ENCODE measurements at places on chromosomes 4 and X.

DNA sequence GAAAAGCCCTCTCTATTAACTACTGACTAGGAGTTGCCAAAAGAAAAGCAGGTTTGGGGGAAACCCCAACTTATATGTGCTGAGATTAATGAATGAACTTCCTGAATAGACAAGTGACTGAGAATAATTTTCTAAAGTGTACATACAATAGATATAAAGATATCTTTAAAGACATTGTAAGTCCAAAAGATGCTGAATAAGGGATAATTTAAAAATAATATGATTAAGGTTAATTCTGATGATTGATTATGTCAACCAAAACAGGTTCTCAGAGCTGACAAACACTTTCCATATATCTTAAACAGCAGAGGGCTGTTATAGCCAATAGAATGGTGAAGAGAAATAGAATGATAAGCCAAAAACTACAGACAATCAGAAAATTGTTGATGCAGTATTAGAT lies 28.6 kb downstream of the AGA start:
- no peak for DNase-seq

DNA sequence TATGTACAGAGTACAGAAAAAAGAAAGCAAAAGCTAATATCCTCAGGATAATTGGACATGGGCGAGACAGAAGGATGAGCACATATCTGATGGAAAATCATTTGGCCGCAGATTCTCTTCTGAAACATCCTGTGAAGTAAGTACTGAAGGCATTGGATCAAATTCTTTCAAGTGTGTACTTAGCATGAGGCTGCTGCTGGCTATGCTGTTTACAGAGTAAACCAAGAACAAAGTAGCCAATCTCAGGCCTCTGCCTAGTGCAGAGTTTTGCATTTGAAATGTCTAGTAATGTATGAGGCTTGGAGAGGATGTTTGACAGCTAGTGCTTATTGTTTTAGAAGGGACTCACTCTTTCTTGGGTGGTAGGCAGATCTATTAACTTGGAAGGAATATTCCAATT lies 128.5 kb downstream of the MAGEC2 start:
- DNase-seq = no peak

DNA sequence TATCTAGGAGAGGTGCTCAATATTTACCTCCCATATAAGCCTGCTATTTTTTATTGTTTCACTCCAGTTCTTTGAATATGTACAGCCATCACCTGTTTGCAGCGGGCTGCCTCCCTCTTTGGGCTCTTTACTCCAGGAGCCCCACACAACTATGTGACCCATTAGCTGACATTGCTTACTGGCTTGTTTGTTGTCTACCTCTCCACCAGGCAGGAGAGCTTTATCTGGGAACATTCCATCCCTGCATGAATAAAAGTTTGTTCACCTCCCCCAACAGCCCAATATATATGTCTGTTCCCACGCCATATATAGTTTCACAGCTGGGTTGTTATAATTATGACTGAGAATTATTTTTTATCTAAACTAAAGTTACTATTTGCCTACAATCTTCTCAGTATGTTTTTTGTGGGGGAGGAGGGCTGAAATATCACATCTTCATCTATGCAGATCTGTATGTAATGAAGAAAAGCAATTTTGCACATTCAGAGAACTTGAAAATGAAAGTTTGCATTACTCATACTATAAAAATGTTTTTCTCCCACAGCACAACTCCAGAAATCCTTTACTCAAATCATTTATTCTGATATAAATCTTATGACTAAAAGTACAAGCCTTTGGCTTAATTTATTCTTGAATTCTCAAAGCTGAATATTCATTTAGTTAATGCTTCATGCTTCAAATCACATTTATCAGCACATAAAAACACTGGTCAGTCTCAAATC lies 61.2 kb upstream of the DAPP1 start:
- no peak for DNase-seq

DNA sequence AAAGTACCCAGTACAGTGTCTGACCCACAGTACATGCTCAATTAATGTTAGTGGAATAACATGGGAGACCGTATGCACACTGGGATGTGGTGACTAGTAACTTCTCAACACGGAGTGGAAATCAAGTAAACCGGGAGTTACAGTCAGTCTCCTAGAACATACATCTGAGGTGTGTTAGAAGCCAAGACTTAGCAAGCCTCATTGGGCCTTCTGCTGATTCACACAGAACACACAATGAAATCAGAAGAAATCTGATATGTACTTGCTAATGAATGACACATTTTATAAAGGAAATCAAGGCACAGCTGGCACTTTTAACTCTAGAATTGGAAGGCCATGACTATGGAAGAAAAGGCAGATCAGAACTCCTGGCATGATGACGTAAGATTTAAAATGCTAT lies 13.0 kb downstream of the TRAPPC2 start:
- DNase-seq = no peak

DNA sequence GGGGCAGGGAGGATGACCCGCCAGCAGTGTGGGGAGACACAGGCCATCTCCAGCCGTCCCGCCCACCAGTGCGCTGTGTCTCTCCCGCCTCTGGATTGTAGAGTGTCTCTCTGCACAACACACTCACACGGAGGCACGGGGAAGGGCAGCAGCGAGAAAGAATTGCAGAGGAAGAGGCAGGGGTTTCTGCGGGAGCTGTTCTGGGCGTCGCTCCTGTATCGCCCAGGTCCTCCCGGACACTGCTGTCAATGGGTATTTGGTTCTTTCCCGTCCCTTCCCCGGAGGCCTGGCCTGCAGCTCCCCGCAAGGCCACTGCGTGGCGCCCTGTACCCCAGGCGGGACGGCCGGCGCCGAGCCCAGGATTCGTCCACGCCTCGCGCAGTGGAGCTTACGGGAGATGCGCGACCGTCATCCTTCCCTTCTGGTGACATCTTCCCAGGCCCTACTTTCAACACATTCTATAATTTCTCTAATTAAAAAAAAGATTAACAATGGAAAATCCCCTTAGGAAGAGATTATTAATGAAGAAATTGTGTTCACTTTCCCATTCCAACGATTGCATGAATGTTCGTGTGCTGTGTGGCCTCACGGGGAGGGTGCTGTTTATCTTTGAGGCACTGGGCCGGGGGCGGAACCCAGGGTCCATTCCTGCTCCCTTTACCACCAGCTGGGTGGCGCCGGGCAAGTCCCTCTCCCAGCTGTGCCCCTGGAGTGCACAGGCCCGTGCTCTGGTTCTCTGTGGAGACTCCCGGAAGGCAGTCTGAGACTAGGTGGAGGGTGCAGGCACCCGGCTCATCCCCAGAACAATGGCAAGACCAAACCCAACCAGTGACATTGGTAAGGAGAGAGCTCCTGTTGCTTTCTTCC lies 95.7 kb downstream of the CPZ start:
- DNase-seq = no peak

GRCh38 chr4:15766821-15767220 lies 11.3 kb upstream of the CD38 start:
- DNase-seq = no peak

- no peak for DNase-seq
Measured at GRCh38 chr4:26331380-26331950, 10.7 kb downstream of the RBPJ start.

DNA sequence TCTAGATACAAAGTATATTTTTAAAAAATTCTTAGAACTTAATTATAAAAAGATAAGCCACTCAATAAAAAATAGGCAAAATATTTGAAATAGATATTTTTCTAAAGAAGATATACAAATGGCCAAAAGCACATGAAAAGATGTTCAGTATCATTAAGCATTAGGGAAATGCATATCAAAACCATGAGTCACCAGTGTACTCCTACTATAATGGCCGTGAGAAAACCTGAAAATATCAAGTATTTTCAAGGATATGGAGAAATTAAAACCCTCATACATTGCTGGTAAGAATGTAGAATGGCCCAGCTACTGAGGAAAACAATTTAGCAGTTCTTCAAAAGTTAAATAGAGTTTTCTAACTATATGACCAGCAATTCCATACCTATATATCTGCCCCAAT lies 337.9 kb downstream of the CAMK2D start:
- no peak for DNase-seq

- no peak for DNase-seq
Measured at GRCh38 chrX:132776486-132777210, 181.8 kb downstream of the HS6ST2 start.

GRCh38 chrX:120769576-120770341 lies 105.9 kb downstream of the CT47B1 start:
- no peak for DNase-seq
